ENCODE measurements at places on chromosomes 6 and 20. TPM values are rescaled to one million over a fixed set of nuclear protein-coding genes. Genes with fewer than 3 reads are reported as not detected.

- DNase-seq = no peak
Observed at GRCh38 chr6:37134396-37135191, 35.4 kb upstream of the PIM1 start.

- no peak for DNase-seq
Observed at GRCh38 chr20:62479156-62479555, 3.4 kb upstream of the GATA5 start.

GRCh38 chr6:135052939-135053338 is 1.7 kb downstream of the HBS1L start:
- DNase-seq = no peak

DNA sequence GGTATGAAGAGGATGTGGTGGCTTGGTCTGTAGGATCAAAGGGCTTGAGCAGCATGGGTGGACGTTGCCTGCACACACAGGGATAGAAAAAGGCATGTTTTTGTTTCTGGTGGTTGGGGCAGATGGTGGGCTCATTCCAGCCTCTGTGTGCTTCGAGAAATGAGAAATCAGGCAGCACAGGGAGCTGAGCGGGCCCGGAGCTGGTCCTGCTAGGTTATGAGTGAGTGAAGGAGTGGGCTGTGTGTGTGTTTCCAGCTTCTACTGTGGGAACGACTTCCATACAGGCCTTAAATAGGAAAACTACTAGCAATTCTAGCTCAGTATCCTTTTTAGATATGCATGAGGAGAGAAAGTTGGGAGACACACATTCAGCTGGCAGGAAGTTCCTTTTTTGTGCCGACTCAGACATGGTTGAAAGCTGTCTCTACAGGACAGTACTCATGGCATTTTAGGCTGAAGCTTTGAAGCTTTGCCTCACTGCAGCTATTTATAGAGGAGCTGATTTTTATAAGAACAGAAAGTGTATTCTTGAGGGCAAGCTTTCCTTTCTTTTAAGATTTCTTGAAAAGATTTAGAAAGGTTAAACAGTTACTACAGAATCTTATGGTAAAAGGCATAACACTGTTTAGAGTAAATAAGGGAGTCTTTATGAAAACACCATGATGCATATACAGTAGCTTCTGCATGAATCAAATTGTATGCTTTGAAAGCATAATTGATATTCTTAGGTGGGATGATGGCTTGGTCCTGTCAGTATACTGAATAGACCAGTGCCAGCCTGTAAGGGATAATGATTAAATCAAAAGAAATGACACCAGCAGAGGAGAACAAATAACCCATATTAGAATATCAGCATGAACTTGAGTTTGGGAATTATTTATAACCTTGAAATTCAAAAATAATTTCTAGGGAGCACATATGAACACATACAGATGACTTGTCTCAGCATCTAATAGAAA is 104.0 kb upstream of the MAN1A1 start:
- no peak for DNase-seq

DNA sequence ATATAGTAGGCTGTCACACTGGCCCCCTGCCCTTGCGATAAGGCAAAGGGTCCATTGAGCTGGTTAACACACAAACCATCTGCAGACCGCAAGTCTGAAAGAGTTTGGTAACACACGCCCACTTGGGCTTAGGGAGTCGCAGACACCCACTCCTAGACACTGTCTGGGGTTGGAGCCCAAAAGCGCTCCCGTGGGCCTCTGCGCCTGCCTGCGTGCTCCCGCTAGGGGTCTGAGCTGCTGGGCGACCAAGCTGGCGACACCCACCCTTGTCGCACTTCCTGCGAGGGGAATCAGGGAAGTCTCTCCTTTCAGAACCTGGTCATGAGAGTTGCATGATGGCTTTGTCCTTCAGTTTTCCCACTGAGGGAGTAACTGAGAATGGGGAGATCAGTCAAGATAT is 653.0 kb downstream of the HTR1B start:
- DNase-seq = no peak

- DNase-seq = no peak
Observed at GRCh38 chr6:149443411-149444181, 41.2 kb downstream of the ZC3H12D start.

DNA sequence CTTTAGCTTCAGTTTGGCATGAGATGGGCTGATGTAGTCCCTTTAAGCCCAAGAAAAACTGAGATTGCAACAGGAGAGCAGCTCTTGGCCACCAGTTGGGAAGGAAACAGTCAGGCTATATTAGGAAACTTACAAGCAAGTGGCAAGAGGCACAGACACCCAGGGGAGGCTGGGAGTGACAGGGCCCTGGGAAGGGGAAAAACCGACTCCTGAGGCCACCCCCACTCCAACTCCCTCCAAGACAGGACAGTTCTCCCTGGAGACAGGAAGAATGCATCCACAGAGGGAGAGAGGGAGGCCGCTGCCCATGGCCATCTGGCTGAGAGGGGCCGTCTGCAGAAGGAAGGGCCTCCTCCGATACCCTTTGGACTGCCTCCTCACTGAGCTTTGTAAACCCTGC is 20.5 kb downstream of the JPH2 start:
- DNase-seq = no peak

DNA sequence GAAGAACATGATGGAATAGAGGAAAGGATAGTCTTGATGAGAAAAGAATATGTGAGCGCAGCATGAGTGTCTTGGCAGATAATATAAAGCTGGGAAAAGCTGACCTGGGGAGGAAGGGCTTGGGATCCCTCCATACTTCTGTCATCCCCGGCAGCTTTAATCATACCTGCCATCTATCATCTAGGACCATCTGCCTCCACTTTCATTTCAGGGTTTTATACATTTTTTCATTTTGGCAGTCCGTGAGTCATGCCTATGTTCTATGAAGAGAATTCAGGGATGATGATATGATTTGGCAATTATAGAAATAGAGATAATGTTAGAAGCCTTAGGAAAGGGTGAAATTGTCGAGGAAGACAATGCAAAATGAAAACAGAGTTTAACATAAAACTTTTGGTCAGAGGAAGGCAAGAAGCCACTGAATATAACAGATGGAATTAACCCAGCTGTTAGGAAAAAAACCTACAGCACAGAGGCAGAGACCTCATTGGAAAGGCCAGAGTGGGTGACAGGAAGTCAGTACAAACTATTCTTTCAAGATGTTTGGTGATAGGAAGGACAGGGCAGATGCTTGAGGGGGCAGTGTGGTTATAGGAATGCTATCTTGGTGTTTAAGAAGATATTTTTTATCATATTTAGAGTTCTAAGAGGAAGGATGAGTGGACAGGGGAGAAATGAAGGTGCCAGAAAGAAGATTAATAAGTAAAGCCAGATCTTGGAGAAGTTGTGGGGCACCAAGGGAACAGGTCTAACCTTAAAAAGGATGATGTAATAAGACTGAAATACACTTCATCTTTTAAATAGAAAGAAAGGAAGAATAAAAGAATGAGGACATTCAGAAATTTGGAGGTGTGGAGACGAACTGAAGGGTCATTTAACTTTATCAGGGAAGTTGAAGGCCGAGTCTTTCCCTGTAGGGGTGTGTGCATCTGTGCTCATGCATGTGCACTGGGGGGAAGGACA is 37.8 kb downstream of the MARCKS start:
- DNase-seq = no peak

DNA sequence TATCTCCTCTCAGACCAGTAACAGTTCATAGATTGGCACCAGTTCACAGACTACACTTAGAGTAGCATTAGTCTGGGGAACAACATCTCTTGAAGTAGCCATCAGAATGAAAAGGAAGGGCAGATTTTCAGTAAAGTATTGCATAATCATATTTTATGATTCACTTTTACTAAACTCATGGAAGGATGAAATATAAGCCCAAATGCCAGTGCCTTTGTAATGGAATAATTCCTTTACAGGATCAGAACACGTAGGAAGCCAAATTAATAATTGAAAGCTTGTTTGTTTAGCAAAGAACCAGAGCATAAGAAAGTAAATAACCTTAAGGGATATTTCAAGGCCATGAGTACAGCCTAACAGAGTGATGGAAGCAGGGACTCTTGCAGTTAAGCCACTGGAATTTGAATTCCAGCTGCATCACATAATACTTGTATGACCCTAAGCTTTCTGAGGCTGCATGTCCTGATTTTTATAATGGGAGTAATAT is 11.4 kb upstream of the LOC128125822 start:
- DNase-seq = no peak

DNA sequence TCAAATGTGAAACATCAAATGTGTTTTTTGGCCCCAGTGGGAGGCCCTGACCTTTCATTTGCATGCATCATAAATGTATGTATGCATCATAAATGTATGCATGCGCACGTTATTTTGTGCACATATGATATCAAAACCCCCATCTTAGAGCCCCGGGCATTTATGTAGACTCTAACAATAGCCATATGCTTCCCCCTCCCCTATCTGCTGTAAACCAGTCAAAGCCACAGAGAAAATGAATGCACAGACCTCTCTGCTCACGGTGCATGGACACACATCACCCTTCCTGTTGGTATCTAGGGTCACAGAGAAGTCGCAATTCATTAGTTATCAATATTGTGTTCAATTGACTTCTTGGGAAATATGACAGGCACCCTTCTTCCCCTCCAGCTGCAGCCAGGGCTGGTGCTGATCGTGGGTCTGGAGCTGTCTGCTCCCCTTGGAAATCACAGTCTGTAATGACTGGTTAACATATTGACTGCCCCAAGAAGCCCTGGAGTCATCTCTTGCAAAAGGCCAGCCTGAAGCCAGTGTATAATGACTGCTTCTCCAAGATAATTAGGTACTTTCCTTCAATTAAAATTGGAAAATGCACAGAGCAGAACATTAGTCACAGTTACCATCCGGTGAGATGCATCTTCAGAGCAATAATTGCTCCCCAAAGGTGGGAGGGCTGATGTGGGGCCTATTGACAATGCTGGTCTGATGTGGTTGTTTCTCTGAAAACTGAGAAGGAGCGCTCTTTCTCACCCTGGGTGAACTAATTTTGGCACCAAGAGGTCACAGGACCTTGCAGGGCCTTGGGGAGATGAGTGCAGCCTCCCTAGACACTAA is 532.2 kb downstream of the CDH26 start:
- no peak for DNase-seq

- DNase-seq = no peak
Observed at GRCh38 chr6:26268659-26269402, 96.2 kb upstream of the BTN3A2 start.

- DNase-seq = no peak
Observed at GRCh38 chr6:149846321-149846720, 17.8 kb downstream of the LRP11 start.

- no peak for DNase-seq
Observed at GRCh38 chr6:28351087-28351486, 1.3 kb downstream of the ZKSCAN3 start.

DNA sequence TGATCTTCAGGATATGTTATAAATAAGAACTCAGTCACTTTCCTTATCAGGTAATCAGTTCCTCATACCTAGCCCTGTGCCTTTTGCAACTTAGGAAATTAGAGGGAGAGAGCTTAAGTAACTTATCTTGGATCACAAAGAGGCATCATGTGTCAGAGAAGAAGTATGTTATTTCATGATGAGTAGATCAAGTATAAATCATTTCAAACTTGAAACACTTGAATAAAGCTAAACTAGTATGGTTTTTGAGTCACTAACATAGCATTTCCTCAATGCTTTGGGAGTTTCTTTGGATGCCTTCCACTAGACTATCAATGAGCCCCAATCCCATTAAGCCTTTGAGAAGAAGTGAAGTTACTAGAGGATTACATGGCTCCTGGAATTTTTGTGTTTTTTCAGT is 102.6 kb upstream of the TNFAIP3 start:
- no peak for DNase-seq

DNA sequence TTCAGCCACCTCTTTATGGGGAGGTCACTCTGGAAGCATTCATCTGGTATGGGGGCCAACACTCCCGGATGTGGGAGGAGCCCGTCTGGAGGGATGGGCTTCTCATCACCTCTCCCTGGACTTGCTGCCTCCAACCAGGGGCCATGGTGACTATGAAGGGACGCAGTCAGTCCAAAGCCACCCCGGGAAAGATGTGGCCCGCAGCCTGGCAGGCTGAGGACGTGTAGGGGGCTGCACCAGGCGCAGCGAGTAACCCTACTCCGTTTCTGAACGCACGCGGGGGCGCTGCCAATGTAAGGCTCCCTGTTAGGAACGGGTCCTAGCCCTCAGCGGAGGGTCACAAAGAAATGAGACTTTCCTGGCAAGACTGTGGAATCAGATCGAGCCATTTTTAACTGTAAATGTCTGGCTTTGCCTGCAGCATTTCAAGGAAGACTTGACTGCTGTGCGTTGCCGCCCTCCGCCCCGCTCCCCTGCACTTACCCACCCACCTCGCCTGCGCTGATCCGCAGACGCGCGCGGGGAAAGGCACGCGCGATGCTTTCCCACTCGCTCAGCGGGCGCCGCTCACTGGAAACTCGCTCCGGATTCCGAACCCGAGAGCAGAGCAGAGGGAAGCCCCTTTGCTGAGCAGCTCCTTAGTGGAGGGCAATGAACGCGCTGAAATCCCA is 55.1 kb downstream of the IL20RA start:
- DNase-seq = no peak

DNA sequence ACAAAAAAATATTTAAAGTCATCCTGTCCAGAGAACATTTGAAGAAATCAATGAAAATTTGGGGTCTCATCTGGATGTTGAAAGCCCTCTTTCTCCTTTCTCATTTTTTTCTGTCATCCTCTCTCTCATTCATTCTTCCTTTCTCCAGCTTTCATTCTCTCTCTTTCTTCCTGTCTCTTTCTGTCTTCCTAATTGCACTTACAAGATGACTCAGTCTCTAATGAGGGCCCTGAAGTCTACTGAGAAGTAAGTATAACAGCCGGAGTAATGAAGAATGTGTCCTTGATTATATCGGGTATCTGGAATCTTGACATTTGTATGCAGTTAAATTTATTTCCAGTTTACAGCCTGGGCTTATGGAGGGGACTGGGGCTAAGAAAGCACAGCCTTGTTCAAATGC is 232.2 kb upstream of the SULF2 start:
- DNase-seq = no peak

DNA sequence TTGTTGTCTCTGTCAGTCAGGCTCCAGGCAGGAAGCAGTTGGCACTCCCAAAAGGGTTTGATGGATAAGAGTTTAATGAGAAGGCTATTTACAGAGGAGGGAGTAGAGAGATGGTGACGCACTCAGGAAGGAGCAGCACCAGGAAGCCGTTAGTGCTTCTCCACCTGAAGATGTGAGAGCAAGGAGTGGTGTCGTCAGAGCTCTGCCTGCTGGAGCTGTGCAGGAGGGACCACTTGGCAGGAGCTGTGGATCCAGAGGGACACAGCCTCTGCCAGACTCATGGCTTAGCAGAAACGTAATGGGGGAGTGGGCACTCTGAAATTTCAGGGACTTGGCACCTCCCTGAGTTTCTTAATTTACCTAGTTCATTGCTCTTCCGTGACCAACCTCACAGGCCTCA is 16.8 kb downstream of the DAAM2 start:
- DNase-seq = no peak

GRCh38 chr6:24908650-24909035 is 27.1 kb downstream of the RIPOR2 start:
- no peak for DNase-seq

GRCh38 chr6:60671369-60671768 is 1614.7 kb downstream of the KHDRBS2 start:
- no peak for DNase-seq

SLC13A3 gene
- total RNA-seq = 0.13 TPM

KHDC1L gene
- not detected for total RNA-seq

ULBP3 gene
- 0.63 TPM for total RNA-seq

TRIM38 gene
- total RNA-seq = 14.5 TPM

CPXM1 gene
- 0.98 TPM for total RNA-seq

SSTR4 gene
- total RNA-seq = not detected

ARMC2 gene
- total RNA-seq = 2.2 TPM

NINL gene
- 0.71 TPM for total RNA-seq

ISM1 gene
- 11.5 TPM for total RNA-seq

PACSIN1 gene
- not detected for total RNA-seq

PLA2G7 gene
- total RNA-seq = not detected

All from activated T-cell treated with anti-CD3 and anti-CD28 coated beads, Interleukin-2, amount 50 U/mL, for 4 hours (primary cell).